Stimulated activated naive CD4-positive, alpha-beta T cell treated with Interleukin-2 at 50 U/mL for 16 hours (primary cell): ENCODE measurements at places on chromosomes 5 and 9.

GRCh38 chr9:115733318-115734110, 420.1 kb upstream of the PAPPA start:
- DNase-seq, result no peak

DNA sequence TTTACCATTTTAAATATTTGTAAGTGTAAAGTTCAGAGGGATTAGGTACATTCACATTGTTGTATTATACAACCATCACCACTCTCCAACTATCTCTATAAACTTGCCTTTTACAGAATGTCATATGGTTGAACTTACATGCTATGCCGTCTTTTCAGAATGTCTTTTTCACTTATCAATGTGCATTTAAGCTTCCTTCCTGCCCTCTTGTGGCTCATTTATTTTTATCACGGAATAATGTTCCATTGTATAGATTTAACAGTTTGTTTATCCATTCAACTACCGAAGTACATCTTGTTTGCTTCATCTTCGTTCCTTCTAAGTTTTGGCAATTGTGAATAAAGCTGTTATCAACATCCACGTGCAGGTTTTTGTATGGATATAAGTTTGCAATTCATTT, 133.3 kb upstream of the C6 start:
- DNase-seq, result no peak

- DNase-seq, result no peak
These were observed 37.2 kb downstream of the PLAC8L1 start for GRCh38 chr5:146068206-146068605.

GRCh38 chr5:118553662-118554061, 434.7 kb downstream of the DTWD2 start:
- no peak for DNase-seq

GRCh38 chr5:122154910-122155309, 25.6 kb downstream of the ZNF474 start:
- DNase-seq, result no peak

DNA sequence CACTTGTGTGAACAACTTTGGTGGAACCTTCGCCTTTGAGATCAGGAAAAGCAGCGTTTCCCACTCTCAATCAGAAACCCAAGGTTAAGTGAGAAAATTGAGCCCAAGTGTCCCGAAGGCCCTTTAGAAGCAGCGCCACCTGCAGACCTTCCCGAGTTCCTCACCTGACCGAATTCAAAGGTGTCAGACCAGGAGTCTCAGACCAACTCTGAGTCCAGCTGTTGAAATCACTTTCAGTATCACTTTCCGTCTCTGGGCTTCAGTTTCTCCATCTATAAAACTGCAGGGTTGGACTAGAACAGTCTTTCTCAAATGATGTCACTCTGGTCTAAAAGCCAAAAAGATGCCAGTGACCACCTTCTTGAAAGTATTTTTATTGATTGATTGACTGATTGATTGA, 31.7 kb upstream of the GRHPR start:
- peak; percentile 9 for DNase-seq

GRCh38 chr9:110170357-110171257, 37.4 kb downstream of the C9orf152 start:
- no peak for DNase-seq

GRCh38 chr9:134410071-134410834, 84.0 kb downstream of the RXRA start:
- no peak for DNase-seq

- DNase-seq, result no peak
These were observed 7.3 kb downstream of the GBA2 start for GRCh38 chr9:35741740-35742139.

DNA sequence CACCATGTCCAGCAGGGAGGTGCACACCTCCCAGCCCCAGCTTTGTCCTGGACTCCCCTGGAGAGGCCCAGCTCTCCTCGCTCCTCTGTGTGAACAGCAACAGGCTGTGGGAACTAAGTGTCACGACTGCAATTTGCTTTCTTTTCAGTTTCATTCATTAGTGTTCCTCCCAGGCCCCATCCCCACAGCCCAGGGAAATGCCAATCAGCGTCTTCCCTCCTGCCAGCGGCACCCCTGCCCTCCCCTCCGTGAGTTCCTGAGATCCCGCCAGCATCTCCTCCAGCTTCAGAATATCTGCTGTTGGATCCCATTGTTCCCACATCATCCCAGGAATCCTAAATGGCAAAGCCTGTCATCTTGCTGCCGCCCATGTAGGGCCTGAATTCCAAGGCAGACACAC, 13.1 kb upstream of the RPL26L1 start:
- DNase-seq, result no peak

DNA sequence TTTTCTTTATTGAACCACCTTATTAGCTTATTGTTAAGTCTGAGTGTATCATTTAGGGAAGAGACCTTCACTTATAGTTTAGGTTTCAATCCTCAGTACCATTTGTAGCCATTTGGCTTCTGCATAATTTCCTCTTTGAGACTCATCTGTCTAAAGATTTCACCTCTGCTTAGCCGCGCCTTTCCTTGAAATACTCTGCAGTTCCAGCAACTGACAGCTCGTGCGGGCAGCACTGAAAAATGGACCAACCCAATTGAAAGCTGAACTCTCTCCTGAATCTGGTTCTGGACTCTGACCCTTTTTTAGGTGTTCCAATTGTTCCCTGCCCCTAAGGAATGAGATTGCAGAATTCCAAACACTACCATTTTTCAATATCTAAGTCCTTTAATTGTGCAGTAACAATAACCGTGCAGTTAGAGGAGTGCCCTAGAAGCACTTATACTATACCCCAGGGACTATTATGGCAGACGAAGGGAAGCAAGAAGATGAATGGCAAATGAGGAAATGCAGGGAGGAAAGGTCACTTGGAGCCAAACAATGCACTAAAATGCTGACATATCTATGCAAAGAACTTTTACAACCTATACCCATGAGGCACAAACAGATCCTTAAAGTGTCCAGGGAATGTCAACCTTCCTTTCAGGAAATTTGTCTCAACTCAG, 50.1 kb upstream of the PDE4D start:
- no peak for DNase-seq

DNA sequence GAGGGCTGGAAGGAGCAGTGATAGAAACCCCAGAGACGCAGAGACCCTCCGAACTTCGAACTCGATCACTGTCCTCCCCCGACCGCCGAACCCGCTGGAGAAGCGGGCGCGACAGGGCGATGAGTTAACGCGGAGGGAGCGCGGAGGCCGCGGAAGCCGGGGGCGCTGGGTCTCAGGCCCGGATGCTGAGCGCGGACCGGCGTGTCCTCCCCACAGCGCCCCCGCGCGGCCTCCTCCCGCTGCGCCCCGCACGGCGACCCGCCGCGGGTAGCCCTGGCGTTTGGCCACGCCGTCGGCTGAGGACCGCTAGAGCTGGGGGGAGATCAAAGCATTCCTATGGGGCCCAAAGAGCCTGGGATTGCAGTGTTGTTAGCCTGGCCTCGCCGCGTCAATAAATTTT, 7.7 kb upstream of the DMRT2 start:
- no peak for DNase-seq

DNA sequence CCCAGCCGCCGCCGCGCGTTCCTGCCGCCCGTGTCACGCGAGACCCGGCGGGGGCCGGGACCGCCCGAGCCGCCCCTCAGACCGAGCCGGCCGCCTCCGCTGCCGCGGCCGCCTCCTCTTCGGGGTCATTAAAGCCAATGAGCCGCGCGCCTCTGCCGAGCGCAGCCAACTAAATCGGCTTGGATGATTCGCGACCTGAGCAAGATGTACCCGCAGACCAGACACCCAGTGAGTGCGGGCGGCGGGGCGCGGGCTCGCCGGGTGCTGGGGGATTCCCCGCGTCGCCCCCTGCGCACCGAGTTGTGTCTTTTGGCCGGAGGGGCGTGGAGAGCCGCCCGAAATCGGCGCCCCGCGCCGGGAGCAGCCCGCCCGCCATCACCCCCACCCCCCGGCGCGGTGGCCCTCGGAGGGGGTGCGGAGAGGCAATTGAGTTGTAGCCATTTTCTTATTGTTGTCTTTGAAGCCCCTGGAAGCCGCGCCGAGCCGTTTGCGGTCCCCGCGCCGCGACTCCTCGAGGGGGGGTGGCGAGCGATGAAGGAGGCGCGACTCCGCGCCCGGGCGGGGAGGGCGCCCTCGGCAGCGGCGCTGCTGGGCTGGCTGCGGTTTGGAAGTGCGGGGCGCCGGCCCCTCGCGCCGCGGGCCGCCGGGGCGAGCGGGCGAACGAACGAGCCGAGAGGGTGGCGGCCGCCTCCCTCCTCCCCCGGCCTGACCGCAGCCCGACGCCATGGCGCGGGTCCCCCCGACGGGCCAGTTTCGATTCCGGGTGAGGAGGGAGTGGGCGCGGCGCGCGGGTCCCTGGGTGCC, 1.0 kb downstream of the TLE4 start:
- DNase-seq, result peak; percentile 58

DNA sequence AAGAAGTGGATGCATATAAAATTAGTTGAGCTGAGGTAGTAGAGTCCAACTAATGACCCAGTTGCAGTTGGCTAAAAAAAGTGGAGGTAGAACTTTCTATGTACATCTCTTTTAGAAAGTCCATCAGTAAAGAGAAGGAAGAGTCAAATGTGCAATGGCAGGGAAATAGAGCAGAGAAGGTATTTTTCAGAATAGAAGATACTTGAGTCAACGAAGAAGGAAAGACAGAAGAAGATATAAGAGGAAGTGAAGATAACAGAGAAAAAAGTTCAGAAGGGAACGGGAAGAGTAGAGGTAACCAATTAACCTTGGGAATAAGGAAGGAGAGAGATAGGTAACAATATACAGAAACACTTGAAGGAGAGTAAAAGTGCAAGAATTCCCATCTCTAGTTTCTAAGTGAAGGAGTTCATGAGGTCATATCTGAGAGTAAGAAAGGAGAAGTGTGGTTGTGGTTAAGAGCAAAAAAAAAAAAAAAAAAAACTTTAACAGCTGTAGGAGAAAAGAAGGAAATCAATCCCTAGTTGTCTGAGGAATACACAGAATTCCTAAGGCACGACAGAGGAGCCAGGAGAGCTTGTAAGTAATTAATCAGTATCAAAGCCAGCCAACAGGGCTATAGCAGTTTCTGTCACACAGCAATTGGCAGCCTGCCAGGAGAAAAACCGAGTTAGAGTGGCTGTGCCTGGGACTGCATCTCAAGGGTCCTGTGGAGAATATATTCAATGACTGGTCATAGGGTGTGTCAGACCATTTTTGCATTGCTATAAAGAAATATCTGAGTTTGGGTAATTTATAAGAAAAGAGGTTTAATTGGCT, 61.0 kb downstream of the ARL15 start:
- no peak for DNase-seq

GRCh38 chr9:86563936-86564335, 209.7 kb upstream of the TUT7 start:
- no peak for DNase-seq

DNA sequence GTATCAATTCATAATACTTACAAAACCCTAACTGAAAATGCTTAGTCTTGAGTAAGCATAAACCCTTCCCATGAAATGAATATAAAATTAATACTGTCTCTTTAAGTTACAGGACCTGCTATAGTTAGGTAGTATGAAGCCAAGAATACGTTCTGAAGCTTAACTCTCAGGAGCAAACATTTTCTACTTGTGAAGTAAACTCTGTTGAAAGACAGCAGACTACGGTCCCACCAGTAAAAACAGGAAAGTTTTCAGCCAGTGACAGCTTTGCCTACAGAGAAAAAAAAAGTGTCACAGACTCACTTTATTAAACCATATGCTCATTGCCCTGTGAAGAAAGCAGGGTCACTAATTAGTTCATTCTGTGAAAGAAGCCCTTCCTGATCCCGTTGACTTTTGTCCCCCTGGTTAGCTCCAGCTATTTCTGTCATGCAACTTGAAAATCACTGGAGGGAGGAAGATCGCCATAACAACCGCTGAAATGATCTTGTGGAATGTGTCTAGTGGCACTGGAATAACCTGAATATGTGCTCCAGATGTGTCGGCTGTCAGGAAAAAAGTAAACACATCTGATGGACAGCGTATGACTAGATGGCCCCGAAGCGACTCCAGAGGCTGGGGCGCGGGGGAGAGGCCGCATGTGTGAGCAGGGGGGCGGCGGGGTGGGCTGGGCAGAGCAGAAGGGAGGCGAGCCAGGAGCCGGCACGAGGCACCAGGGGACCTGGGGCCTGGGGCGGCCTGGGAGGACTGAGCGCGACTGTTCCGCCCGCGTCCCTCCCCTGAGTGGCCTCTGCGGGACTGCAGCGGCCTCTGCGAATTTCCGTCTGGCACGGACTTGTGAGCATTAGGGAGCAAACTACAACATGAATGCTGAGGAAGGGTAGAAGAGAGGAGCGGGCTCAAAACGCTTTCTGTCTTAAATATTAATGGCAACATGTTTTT, 41.9 kb downstream of the BNC2 start:
- DNase-seq, result no peak

DNA sequence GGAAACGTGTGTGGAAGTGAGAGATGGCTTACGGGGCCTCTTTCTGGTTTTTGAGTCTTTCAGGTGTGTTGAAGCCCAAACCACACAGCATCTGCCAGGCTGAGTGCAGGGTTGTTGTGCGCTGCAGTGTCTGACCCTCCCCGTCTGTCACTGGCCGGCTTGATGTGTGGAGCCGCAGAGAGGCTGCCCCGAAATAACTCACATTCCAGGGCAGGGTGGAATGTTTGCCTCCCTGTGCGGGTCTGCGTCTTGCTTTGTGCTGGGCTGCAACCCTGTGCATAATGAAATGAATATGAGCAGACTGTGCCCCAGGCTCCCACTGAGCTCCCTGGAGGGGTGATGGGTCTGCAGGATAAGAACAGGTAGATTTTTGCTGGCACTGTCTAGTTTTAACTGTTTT, 9.9 kb upstream of the PLEKHG4B start:
- no peak for DNase-seq

GRCh38 chr5:180104168-180104530, 32.6 kb upstream of the RNF130 start:
- no peak for DNase-seq

GRCh38 chr9:133727277-133727875, 10.8 kb downstream of the SARDH start:
- DNase-seq, result no peak

DNA sequence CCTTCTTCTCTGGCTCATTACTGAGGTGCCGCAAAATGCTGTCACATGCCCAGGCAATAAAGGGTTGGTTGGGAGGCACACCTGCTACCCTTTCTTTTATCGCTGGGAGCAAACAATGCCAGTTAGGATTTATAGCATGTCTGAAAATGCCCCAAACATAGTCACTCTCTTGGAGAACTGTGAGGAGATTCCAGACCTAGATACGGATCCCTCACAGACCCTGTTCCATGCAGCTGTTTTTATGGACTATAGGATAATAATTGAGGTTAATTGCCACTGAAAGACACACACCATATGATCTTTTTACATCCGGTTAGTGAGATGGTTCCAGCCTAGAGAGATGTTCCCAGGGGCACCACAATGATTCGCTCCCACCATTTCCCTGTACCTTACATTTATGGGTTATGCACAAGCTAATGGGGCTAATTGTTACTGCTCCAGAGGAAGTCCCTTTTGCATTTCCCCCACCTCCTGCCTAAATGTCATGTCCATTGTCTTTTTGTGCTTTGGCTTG, 318.1 kb downstream of the PIK3R1 start:
- DNase-seq, result no peak
